Trophoblast cell (in vitro differentiated cells and primary cell): ENCODE measurements at places on chromosomes 7 and 10.

- no peak for DNase-seq
- no peak overlapping the region for H3K27ac ChIP-seq
- H3K4me3 ChIP-seq, result no peak overlapping the region
- no peaks in the 10 kb centered on the region for H3K4me1 ChIP-seq
- H3K27me3 ChIP-seq, result no peaks in the 10 kb centered on the region
- no peaks in the 10 kb centered on the region for H3K36me3 ChIP-seq
Observed at GRCh38 chr7:148935451-148935850, 51.4 kb upstream of the EZH2 start.

GRCh38 chr10:20885678-20886077, 11.4 kb downstream of the NEBL start:
- no peaks in the 10 kb centered on the region for H3K36me3 ChIP-seq
- H3K27ac ChIP-seq, result no peak overlapping the region
- no peaks in the 10 kb centered on the region for H3K27me3 ChIP-seq

DNA sequence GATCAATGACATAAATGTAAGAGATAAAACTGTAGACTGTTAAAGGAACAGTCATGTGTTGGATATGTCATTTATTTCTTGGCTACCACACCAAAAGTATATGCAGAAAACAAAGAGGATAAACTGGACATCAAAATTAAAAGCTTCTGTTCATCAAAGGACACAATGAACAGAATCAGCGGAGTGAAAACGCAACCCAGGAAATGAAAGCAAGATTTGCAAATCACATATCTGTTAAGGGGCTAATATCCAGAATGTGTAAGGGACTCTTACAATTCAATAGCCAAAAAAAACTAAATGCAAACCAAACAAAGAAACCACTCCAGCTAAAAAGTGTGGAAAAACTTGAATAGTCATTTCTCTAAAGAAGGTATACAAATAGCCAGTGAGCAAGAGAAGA, 164.3 kb downstream of the ZMYND11 start:
- no peaks in the 10 kb centered on the region for H3K27me3 ChIP-seq
- no peaks in the 10 kb centered on the region for H3K4me1 ChIP-seq
- no peak for DNase-seq
- no peak overlapping the region for H3K4me3 ChIP-seq
- H3K36me3 ChIP-seq, result peaks cover 15% of the 10 kb centered on the region

DNA sequence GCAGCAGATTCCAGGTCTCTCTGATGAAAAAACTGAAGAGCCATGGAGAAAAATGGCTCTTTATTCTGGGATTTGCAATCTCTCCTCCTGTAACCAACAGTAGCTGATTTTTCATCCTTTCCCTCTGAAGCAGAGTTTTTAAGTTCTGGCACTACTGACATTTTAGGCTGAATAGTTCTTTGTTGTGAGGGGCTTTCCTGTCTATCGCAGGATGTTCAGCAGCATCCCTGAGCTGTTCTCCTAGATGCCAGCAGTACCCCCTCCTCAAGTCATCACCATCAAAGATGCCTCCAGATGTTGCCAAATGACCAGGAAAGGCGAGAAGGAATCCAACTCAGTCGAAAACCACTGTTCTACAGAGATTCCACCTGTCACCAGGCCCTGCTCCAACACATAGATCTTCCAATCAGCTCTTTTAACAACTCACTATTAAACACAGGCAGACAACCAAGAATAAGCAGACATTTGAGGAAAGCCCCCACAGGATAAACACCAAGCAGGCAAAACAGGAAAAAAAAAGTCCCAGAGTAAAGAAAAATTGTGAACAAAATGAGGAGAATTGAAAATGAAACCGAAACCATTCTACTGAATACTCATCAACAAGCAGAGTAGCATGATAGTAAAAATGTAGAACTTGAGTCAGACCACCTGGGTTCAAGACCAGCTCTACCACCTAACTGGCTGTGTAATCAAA, 124.8 kb downstream of the MPP7 start:
- H3K27ac ChIP-seq, result no peak overlapping the region
- DNase-seq, result no peak
- H3K4me3 ChIP-seq, result no peak overlapping the region
- no peaks in the 10 kb centered on the region for H3K4me1 ChIP-seq
- no peaks in the 10 kb centered on the region for H3K36me3 ChIP-seq

- no peaks in the 10 kb centered on the region for H3K27me3 ChIP-seq
- no peaks in the 10 kb centered on the region for H3K36me3 ChIP-seq
- DNase-seq, result no peak
- H3K4me3 ChIP-seq, result no peak overlapping the region
- no peaks in the 10 kb centered on the region for H3K4me1 ChIP-seq
Observed at GRCh38 chr10:132690821-132691610, 94.9 kb downstream of the NKX6-2 start.

GRCh38 chr7:3164380-3164792, 120.7 kb upstream of the CARD11 start:
- no peaks in the 10 kb centered on the region for H3K36me3 ChIP-seq
- peak; percentile 56 for DNase-seq
- no peaks in the 10 kb centered on the region for H3K27me3 ChIP-seq
- peaks cover 4% of the 10 kb centered on the region for H3K4me1 ChIP-seq

- H3K36me3 ChIP-seq, result no peaks in the 10 kb centered on the region
- no peak overlapping the region for H3K27ac ChIP-seq
- no peak overlapping the region for H3K4me3 ChIP-seq
- H3K4me1 ChIP-seq, result no peaks in the 10 kb centered on the region
- H3K27me3 ChIP-seq, result no peaks in the 10 kb centered on the region
- no peak for DNase-seq
Observed at GRCh38 chr7:68155676-68156075, 1159.0 kb downstream of the TYW1 start.

DNA sequence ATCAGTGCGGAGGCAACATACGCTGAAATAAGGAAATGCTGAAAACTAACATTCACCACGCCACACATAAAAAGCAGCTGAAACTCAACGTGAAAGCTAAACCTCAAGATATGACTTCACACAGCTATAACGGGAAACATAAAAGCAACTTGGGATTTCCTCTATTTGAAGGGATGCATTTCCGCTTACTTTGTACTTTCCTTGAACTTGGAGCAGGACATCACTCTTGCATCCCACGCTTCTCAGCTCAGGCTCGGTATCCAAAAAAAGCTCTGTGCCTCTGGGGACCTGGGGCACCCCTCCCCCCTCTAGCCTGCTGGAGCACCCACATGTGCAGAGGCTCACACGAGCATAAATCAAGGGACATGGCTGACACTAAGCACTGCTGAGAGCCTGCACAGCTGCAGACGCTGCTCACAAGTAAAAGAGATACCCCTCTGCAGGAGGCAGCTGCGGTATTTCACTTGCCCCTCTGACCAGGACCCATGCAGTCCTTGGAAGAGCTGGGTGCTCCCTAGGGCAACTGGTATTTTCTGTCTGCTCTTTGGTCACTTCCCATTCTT, 34.2 kb downstream of the PARD3 start:
- H3K27me3 ChIP-seq, result no peaks in the 10 kb centered on the region
- H3K4me1 ChIP-seq, result no peaks in the 10 kb centered on the region
- no peak overlapping the region for H3K27ac ChIP-seq
- H3K36me3 ChIP-seq, result no peaks in the 10 kb centered on the region

DNA sequence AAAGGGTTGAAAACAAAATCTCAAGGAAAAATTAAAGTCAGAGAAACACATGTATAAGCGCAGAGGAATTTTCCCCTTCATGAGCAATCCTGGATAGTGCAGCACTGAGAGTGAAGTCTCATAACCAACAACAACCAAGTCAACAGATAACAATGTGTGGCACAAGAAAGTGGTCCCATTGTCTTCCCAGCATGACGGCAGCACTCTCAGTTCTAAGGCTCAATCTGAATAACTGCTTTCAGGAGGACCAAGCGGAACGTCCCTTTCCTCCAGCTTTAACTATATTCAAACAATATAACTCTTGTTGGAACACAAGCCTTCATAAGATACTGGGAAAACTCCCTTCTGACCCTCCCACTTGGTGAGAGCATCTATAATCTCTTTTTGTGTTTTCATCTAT, 137.9 kb downstream of the RAPGEF5 start:
- no peaks in the 10 kb centered on the region for H3K4me1 ChIP-seq
- H3K4me3 ChIP-seq, result no peak overlapping the region
- H3K27ac ChIP-seq, result no peak overlapping the region

GRCh38 chr10:63699785-63700613, 178.8 kb downstream of the REEP3 start:
- H3K4me1 ChIP-seq, result no peaks in the 10 kb centered on the region
- H3K4me3 ChIP-seq, result no peak overlapping the region
- no peak overlapping the region for H3K27ac ChIP-seq
- peak; percentile 77 for DNase-seq
- no peaks in the 10 kb centered on the region for H3K27me3 ChIP-seq

GRCh38 chr10:61941202-61941681, 39.7 kb downstream of the ARID5B start:
- H3K36me3 ChIP-seq, result no peaks in the 10 kb centered on the region
- H3K4me1 ChIP-seq, result peaks cover 2% of the 10 kb centered on the region
- H3K27ac ChIP-seq, result no peak overlapping the region
- H3K27me3 ChIP-seq, result no peaks in the 10 kb centered on the region
- no peak overlapping the region for H3K4me3 ChIP-seq
- no peak for DNase-seq

GRCh38 chr10:62062752-62063512, 161.4 kb downstream of the ARID5B start:
- no peak overlapping the region for H3K4me3 ChIP-seq
- peaks cover 3% of the 10 kb centered on the region for H3K4me1 ChIP-seq
- no peak for DNase-seq
- no peaks in the 10 kb centered on the region for H3K36me3 ChIP-seq

GRCh38 chr7:105149827-105150226, 135.8 kb downstream of the KMT2E start:
- DNase-seq, result no peak
- no peaks in the 10 kb centered on the region for H3K36me3 ChIP-seq
- no peaks in the 10 kb centered on the region for H3K4me1 ChIP-seq
- no peak overlapping the region for H3K27ac ChIP-seq
- no peak overlapping the region for H3K4me3 ChIP-seq
